ENCODE measurements at places on chromosomes 7 and 10. TPM values are rescaled to one million over a fixed set of nuclear protein-coding genes. Genes with fewer than 3 reads are reported as not detected.
A peak's percentile ranks its signal among the peaks of the same experiment; 100 is the strongest.

GRCh38 chr10:30877111-30877510, 154.6 kb downstream of the ZNF438 start:
- no peak for DNase-seq

GRCh38 chr10:132065491-132066105, at the start of gene JAKMIP3:
Gene JAKMIP3, plus strand, starts transcription at chr10:132065946. Its CDS starts 38,863 bp downstream, at chr10:132104809.
- DNase-seq: peak; percentile 12

GRCh38 chr10:31116226-31116625, 84.6 kb upstream of the ZNF438 start:
- no peak for DNase-seq

GRCh38 chr10:31584098-31584631, 265.1 kb downstream of the ZEB1 start:
- DNase-seq: no peak

DNA sequence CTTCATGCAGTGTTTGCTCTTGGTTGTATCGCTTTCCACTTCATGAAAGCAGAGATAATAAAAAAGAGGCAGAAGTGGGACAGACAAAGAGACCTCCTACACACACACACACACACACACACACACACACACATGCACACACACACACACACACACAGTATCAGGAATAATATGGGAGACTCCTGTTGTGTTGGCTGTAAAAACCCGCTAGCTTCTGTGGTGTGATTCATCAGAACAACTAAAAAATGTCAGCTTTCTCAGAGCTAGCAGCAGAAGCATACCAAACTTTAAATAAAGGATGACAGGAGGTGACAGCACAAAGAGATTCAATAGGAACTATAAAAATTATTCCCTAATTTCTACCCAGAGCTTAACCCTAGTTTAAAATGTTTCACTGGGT, 148.2 kb upstream of the LRRTM3 start:
- DNase-seq: no peak

- DNase-seq: no peak
Observed at GRCh38 chr7:45610019-45610418, 35.9 kb downstream of the ADCY1 start.

- DNase-seq: no peak
Observed at GRCh38 chr7:130387628-130388403, 7.5 kb downstream of the CPA1 start.

DNA sequence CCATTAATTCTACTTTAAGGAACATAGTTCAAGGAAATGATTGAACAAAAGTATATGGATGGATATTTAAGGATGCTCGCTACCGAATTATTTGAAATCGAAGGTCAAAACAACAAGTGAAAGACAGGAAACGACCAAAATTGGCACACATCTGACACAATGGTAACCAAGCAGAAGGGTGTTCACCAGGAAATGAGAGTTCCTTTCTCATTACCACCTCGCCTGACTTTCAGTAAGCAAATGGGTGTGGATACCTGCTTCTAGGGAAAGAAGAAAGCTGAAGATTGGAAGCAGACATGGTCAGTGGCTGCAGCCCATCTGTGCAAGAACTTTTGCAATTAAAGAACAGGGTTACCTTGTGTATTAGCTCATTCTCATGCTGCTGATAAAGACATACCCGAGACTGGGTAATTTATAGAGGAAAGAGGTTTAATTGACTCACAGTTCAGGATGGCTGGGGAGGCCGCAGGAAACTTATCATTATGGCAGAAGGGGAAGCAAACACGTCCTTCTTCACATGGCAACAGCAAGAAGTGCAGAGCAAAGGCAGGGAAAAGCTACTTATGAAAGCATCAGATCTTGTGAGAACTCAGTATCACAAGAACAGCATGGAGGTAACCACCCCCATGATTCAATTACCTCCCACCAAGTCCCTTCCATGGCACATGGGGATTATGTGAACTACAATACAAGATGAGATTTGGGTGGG, 6.2 kb upstream of the TMEM273 start:
- no peak for DNase-seq

DNA sequence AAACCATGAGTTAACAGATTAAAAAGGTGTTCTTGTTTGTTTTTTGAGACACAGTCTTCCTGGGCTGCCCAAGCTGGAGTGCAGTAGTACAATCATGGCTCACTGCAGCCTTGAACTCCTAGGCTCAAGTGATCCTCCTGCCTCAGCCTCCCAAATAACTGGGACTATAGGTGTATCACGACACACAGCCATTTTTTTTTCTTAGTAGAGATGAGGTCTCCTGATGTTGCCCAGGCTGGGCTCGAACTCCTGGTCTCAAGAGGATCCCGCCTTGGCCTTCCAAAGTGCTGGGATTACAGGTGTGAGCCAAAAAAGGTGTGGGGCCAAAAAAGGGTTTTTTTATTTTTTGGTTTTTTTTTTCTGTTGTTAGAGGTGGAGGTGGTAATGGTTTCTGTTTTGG, 29.3 kb downstream of the KMT2C start:
- no peak for DNase-seq

GRCh38 chr7:34365011-34365410, 293.0 kb upstream of the NPSR1 start:
- DNase-seq: no peak

DNA sequence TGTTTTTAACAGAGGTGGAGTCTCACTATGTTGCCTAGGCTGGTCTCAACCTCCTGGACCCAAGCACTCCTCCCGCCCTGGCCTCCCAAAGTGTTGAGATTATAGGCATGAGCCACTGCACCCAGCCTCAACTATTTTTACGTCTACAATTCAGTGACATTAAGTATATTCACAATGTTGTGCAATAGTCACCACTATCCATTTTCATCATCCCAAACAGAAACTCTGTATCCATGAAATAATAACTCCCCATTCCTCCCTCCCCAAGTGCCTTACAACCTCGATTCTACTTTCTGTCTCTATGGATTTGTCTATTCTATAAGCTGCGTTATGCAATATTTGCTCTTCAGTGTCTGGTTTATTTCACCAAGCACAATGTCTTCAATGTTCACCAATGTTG, 20.3 kb upstream of the ZNRF2 start:
- DNase-seq: no peak

Gene PNLIP
- not detected for total RNA-seq

Gene SPDYE2B
- not detected for total RNA-seq

Gene RSPH10B2
- total RNA-seq: 0.69 TPM

Gene KIF11
- 19.9 TPM for total RNA-seq

All from cardiac muscle cell (in vitro differentiated cells and primary cell).